Activated CD4-positive, alpha-beta T cell treated with anti-CD3 and anti-CD28 coated beads, Interleukin-2, amount 50 U/mL, for 1 hour (primary cell): ENCODE measurements at places on chromosomes 2 and 18.

- DNase-seq = no peak
Observed at GRCh38 chr2:51469102-51469501, 437.2 kb upstream of the NRXN1 start.

- DNase-seq = no peak
Observed at GRCh38 chr2:222711315-222711940, 40.0 kb downstream of the MOGAT1 start.

DNA sequence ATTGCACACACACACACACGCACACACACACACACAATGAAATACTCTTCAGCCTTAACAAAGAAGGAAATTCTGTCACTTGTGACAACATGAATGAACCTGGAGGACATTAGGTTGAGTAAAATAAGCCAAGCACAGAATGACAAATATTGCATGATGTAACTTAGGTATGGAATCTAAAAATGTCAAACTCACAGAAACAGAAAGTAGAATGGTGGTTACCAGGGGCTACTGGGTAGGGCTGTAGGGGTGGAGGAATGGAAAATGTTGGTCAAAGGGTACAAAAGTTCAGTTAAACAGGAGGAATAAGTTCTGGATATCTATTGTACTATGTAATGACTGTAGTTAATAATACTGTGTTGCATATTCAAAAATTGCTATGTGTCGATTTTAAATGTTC is 29.5 kb downstream of the SCN2A start:
- DNase-seq = no peak

DNA sequence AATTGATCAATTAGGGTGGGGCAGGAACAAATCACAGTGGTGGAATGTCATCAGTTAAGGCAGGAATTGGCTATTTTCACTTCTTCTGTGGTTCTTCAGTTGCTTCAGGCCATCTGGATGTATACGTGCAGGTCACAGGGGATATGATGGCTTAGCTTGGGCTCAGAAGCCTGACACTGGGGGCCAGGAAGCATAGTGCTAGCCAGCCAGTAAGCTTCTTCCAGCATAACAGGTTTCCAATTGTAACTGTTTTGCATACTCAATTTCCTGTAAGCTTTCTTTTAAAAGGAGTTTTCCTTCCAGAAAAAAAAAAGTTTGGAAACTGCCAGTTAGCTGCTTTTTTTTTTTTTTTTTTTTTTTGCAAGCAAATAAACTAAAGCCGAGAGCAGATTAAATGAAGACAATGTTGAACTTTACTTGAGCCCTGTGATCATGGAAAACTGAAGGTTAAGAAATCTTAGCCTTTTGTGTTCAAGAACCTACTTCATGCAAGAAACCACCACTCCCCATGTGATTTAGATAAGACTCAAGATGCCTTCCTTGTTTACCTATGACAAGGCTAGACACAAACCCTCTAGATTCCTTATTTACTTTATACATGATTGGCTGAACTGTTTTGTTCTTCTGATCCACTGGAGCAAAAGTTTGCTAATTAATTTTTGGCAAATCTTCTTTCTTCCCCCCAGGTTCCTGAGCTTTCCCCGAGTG is 126.9 kb upstream of the LINC00305 start:
- DNase-seq = no peak

GRCh38 chr2:162243715-162244114 is 470 bp upstream of the FAP start:
- no peak for DNase-seq

GRCh38 chr2:173028671-173029070 is 47.0 kb upstream of the MAP3K20 start:
- DNase-seq = no peak

GRCh38 chr2:109402980-109403840 is 210.6 kb downstream of the SEPTIN10 start:
- DNase-seq = no peak
